Effector memory CD4-positive, alpha-beta T cell (primary cell): ENCODE measurements at places on chromosomes 1 and 21.

GRCh38 chr1:95364546-95364945 lies 130.5 kb downstream of the RWDD3 start:
- DNase-seq, result no peak

GRCh38 chr1:43843684-43844083 lies 89.9 kb upstream of the ARTN start:
- no peak for DNase-seq

GRCh38 chr1:24963943-24964693 lies 34.0 kb upstream of the RUNX3 start:
- DNase-seq, result no peak

GRCh38 chr1:59409549-59409948 lies 112.7 kb downstream of the FGGY start:
- no peak for DNase-seq

- DNase-seq, result no peak
These were observed 18.3 kb downstream of the IFI44 start for GRCh38 chr1:78667939-78668338.

DNA sequence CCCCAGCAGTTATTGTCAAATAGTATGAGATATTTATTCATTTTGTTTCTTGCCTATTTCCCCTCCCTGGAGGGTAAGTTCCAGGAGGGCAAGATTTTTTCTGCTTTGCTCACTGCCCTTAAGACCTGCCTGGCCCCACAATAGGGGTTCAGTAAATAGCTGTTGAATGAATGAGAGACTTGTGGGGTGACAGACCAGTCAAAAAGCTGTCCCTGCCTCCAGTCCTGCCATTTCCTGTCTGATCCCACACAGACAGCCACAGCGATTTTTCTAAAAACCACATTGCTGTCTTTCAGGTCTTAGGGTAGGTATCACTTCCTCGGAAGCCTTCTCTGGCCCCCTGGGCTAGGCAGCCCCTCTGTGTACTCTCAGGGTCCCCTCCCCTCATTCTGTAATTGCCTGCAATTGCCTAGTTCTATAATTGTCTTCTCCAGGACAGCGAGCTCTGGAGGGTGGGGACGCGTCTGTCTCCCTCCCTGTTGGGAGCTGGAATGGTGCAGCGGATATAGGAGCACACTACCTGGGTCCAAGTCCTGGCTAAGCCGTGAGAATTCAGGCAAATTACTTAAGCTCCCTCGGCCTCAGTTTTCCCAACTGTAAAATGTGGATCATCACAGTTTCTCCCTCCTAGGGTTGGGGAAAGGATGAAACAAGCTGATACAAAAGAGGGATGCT lies 1.8 kb upstream of the EXTL1 start:
- DNase-seq, result no peak

DNA sequence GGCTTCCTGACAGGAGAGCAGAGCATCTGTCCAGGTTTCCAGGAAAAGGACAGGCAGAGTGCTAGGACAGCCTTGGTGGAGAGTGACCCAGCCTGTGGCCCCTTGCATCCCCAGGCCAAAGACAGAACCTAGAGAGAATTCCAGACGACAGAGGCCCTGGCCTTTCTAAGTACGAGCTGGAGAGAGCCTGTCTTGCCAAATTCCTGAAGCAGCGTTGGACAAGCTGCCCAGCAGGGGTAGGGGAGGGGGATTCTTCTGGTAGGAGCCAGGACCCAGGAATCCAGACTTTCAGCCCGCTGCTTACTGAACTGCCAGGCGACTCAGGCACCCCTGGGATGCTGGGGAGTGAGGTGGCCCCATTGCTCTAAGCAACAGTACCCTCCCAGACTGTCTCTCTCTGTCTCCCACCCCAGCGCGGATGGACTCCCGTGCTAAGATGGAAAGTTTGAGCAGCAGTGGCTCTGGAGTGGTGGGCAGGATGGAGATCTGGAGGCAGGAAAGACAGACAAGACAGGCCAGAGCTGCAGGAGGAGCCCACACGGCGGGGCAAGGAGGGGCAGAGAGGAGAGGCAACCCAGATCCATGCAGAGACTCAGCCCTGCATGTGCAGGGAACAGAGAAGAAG lies 8.8 kb upstream of the PEAR1 start:
- no peak for DNase-seq

DNA sequence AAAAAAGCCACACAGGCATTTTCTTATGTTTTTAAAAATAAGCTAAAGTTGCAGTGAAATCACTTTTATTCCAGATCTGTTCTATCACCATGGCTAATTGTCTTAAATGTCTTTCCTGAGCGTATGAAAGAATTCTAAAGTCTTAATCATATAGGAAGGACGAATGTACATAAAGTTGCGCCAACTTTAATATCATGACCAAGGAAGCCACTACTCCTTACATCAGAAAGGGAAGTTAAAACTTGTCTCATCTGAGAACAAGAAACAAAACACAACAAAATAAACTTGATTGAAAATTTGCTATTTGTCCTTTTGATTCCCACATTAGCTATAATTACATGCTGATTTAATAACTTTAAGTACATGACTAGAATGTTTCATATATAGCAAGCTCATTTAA lies 26.5 kb downstream of the CNIH4 start:
- DNase-seq, result no peak

DNA sequence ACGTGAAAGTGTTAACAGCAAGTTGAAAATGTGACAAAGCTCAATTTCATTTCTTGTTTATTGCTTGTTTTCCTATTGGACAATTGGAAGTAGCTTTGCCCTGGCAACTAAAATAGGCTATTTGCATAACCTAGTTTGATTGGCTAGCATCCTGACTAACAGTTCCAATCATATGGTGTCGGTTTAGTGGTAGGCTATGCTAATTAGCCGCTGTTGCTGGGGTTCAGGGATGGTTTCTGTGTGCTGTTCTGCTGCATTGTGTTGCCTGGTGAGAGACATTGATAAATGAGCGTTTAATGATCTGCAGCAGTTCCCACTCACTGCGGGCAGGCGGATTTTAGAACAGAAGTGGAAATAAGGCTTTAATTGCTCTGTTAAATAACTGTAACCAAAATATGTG lies 68.5 kb downstream of the DYRK1A start:
- DNase-seq, result peak; percentile 19

GRCh38 chr1:179082333-179082998 lies 596 bp downstream of the TOR3A start:
- peak; percentile 12 for DNase-seq

DNA sequence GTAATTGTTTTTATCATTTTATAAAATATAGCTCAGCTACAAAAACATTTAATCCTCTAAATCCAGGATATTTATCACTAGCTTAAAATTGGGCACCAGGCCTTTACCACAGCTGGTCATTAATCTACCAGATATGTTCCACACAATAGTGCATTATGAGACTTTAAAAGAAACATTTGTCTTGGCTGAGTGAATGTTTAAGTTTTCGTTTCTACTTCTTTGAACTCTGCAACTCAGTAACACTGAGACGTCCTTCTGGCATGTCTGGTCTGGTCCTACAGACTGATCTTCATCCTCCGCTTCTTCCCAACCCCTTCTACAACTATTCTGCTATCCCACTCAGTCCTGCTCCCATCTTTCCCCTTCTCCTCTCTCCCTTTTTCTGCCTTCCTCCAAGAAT lies 296.2 kb downstream of the NEGR1 start:
- no peak for DNase-seq

DNA sequence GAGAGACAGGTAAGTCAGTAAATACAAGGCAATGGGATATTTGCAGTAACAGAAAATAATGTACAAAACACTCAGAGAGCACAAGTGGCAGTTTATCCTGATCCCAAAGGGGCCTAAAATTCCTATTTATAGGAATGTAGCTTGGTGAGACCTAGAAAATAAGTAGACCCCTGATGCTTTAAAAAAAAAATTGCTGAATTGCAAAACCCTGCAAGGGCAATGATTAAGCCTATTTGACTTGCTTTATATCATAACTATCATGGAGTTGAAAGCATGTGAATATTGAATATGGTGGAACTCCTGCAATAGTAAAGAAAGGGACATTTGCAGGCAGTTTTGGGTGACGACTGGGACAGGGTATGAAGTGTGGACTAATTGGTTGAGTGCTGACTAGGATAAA lies 101.9 kb upstream of the C1orf21 start:
- no peak for DNase-seq

DNA sequence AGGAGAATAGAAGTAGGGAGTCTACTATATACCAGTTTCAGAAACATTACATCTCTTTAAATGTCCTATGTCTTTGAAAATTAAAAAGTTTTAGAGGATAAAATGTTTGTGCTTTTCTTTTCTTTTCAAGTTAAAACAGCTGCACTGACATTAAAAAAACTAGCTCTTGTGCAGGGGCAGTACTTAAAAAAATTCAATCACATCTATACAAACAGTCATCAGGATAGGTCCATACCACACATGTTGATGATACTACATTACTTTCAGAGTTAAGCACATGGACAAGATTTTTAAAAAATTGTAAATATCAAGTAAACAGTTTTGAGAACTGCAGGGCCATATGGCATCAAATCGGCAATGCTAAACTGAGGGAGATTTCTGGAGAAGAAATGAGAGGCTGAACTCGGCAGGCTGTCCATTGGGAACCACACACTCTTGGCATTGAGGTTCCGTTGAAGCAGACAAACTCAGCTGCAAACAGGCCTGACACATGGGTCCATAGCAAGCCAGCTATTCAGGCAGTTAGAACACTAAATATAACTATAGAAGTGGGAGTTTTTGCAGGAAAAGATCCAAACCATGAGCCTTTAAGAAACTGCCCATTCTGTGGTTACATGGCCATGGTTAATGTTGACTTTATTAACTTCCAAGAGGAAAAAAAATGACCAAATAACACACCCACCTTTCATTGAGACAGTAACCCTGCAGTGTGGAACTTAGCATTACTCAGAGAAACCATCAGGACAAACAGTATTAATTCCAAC lies 84.5 kb upstream of the BCL10 start:
- DNase-seq, result no peak

- no peak for DNase-seq
These were observed 93.2 kb upstream of the HNRNPU start for GRCh38 chr1:244957525-244957924.

- no peak for DNase-seq
These were observed 17.3 kb upstream of the C1orf159 start for GRCh38 chr1:1132956-1133750.

- no peak for DNase-seq
These were observed 164.1 kb downstream of the GALNT2 start for GRCh38 chr1:230230948-230231773.

DNA sequence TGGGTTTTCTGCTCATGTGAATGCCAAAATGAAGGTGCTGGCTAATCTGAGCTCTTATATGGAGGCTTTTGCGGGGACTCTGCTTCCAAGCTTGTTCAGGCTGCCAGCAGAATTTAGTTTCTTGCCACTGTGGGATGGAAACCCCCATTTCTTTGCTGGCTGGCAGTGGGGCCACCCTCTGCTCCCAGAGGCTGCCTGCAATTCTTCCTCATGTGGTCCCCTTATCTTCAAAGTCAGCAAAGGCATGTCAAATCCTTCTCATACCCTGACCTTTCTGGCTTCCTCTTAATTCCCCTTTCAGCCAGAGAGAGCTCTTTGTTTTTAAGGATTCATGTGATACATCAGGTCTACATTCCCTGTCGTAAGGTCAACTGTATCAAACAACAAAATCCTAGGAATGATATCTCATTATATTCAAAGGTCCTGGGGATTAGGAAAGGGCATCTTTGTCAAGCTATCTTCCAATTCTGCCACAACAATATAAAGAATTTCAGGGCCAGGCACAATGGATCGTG lies 5.2 kb upstream of the GPR161 start:
- no peak for DNase-seq

GRCh38 chr1:43256675-43257570 lies 12.9 kb upstream of the TMEM125 start:
- DNase-seq, result no peak

- DNase-seq, result no peak
These were observed 585 bp downstream of the NEGR1 start for GRCh38 chr1:72281637-72282270.

DNA sequence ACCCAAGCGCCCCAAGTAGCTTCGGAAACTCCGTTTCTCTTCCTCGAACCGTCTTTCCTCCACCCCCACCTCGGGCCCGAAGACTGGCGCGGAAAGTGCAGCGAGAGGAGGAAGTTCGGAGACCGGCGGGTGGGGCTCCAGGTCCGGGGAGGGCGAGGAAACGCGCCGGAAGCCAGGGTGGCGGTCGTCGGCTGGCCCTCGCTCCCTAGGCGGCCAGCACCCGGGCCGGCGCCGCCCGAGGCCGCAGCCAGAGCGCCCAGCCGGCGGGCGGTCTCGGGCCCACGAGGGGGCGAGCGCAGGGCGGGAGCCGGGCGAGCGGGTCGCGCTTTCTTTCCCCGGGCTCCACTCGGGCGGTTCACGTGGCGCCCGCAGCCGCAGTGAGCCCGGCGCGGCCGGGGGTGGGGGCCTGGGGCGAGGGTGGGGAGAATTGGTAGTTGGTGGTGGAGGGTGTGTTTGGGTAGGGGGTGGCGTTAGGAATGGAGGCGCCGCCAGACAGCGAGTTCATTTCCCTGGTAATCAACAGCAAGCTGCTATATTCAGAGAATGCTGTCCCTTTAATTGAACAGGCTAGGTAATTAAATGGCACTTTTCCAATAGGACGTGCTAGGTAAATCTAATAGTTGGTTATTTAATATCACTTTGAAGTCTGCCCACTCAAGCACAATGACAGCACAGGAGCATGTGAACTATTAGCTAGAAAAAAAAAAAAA lies 6.7 kb downstream of the LMO4 start:
- DNase-seq, result peak; percentile 47

DNA sequence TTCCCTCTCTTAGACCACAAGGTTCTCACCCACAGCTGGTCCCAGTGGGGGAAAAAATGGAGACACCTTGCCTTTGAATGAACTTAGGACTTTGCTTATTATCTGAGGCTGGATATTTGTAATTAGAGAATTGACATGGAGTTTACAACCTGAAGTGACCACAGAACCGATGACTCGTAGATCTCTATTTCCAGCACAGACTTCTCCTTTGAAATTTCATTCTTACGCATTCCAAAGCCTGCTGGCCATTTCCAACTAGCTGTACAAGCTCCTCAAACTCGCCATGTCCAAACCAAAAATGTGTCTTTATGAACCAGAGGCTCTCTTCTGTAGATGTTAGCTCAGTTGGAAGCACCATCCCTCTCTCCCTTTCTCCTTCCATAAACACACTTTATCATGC lies 12.0 kb downstream of the RAB7B start:
- no peak for DNase-seq

- peak; percentile 34 for DNase-seq
These were observed 8.7 kb downstream of the UBE2G2 start for GRCh38 chr21:44792702-44793591.

GRCh38 chr1:101474039-101474665 lies 237.3 kb downstream of the S1PR1 start:
- DNase-seq, result no peak
